ENCODE measurements at places on chromosomes 16 and 17.

- DNase-seq, result no peak
Observed at GRCh38 chr17:70655176-70655958, 486.0 kb downstream of the KCNJ2 start.

- no peak for DNase-seq
Observed at GRCh38 chr17:17116406-17116805, 74.1 kb downstream of the MPRIP start.

GRCh38 chr17:72363089-72363610 is 242.3 kb downstream of the SOX9 start:
- DNase-seq, result no peak

DNA sequence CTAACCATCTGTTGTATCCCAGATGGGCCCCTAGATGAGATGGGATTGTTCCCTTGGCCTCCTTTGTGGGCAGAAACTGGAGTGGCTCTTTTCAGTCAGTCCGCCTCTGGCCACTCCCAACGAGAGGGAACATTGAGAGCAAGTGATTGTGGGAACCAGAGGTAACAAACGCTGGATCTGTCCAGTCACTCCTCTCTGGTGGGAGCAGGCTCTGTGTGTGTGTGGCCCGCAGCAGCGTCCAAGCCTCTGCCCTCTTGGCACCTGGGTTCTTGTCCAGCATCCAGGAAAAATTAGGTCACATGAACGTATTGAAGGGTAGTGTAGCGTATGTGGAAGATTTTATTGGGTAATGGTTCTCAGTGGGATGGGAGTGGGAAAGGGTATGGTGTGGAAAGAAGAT is 101.9 kb upstream of the COX10 start:
- DNase-seq, result no peak

- no peak for DNase-seq
Observed at GRCh38 chr17:62627904-62628633, 599 bp downstream of the MRC2 start.

DNA sequence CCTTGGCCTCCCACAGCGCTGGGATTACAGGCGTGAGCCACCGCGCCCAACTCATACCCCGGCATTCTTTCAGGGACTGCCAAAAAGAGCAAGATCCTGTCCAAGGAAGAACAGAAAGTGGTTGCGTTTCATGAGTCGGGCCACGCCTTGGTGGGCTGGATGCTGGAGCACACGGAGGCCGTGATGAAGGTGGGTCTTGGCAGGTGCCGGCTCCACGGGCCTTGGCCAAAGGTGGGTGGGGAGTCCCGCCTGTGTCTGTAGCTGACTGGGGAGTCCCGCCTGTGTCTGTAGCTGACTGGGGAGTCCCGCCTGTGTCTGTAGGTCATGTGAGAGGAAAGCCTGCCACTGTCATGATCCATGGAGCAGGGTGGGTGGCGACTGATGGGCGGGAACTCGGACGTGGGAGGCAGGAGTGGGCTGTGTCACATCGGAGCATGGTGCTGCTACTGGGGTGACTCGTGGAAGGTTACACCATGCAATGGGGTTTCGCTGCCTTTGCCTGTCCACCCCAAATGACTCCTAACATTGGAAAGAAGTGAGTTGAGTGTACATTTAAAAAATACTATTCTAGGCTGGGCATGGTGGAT is 10.0 kb upstream of the RPL13 start:
- no peak for DNase-seq

- DNase-seq, result no peak
Observed at GRCh38 chr17:58565389-58566311, 51.2 kb upstream of the MTMR4 start.

DNA sequence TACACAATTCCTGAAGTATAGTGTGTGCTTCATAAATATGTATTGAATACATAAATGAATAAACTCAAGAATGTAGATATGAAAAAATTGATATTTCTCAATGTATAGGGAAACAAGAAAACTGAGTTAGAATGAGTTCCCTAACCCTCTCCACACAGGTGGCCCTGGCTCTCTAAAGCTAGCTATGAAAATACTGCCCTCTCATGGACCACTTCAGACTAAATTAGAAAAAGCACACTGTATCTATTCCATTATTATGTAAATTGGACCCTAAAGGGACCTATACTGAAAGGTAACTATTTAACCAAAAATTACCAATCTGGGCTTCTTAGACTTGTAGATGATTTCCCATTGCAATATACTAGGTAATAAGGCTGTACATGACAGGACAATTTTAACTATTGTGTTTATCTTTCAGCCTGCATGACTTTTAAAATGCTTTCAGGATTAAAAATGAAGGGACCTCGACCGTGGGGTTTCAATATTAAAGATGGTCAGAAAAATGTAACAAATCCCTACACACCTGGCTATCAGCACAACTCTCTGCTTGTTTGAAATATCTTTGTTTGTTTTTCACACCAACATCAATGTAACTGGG is 672.5 kb upstream of the KIF2B start:
- no peak for DNase-seq

DNA sequence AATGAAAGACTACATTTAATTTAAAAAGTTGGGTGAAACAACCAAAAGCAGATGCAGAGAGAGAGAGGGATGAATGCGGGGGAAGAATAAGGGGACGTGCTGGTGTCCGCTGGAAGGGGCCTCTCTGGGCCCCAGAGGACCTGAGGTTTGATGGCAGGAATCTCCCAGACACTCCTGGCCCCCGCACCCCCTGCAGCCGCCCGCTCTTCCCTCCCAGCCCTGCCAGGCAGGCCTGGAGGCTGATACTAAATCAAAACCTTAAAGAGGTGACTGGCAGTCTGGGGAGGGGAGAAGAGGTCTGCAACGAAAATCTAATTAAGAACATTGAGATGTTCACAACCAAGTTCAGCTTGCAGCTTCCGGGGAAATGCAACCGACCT is 2.4 kb downstream of the FOXL1 start:
- no peak for DNase-seq

- DNase-seq, result peak; percentile 50
Observed at GRCh38 chr17:77437017-77437416, 296.2 kb downstream of the SEC14L1 start.

DNA sequence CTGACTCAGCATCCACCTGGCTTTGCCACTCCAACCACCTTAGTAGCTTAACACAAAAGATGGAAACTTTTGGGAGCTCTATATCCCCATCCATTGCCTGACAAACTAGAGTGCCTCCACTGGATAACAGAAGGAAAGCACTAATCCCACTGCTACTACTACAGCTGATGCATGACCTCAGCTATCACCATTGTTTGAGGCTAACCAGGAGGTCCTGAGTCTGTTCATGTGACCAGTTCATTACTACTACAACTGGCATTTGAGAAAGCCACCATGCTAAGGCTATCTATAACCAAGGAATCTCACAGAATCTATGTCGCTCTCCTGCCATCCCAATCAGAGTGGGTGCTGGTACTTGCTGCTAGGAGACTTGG is 604.3 kb upstream of the CA10 start:
- no peak for DNase-seq

GRCh38 chr16:9047689-9048301 is 43.6 kb upstream of the HAPSTR1 start:
- DNase-seq, result peak; percentile 48

DNA sequence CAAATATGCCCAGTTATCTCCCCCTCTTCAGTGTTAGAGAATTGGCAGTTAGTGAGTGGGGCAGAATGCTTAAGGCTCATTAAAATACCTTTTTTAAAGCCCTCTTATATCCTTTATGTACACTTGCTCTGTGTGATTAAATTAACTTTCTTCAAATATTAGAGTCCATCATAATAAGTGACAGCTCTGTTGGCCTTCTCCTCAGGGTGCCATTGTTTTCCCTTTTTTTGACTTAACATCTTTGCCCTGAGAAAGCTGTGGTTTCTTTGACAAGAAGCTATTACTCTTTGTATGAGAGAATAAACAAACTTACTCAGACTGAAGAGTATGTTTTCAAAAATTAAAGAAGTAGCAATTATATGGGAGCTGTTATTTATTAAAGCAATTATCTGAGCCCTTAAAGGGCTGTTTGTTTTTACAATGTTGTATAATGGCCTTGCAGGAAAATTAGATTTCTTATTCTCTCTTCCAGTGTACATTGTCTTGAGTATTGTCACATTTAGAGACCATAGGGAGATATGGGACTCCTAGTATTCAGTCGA is 13.4 kb downstream of the RBBP6 start:
- no peak for DNase-seq

GRCh38 chr16:844638-845350 is 44.3 kb upstream of the GNG13 start:
- DNase-seq, result no peak

- no peak for DNase-seq
Observed at GRCh38 chr17:61384692-61385576, 14.7 kb upstream of the TBX2 start.

DNA sequence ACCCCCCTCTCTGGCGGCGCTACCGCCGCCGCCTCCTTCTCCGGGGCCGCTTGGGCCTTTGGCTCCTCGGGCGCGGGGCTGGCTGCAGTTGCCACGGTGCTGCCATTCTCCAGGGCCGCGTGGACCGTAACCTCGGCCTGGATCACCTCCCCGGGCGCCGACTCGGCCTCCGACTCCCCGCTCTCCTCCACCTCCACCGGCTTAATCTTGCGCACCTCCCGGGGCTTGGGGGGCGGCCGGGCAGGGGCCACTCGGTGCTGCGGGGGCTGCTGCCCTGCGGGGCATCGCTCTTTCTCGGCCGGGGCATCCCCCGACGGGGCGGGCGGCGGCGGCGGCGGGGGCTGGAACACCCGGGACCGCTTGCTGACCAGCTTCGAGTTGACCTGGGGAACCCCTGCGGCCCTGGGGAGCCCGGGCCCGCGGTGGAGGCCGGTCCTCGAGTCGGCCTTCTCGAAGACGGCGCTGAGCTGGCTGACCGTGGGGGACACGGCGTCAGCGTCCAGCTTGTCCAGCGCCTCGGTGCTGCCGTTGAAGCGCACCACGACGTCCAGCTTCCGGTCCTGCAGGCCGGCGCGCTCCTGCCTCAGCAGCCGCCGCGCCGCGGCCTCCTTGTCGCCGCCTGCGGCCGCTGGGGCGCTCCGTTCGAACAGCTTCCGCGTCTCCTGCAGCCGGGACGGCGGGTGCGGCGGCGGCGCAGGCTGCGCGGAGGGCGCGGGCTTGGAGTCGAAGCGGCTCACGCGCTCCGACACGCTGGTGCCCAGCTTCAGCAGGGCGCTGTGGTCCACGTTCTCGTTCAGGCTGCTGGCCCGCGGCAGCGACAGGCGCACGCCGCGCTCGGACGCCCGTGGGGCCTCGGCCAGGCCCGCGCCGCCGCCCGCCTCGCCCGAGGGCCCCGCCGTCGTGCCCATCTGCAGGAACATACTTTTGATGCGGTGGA is 792 bp downstream of the PPP1R9B start:
- peak; percentile 40 for DNase-seq

- DNase-seq, result peak; percentile 84
Observed at GRCh38 chr17:1724351-1724868, at the start of gene WDR81. WDR81 (plus strand) TSS chr17:1724704; CDS start chr17:1724960, 256 bp downstream.

DNA sequence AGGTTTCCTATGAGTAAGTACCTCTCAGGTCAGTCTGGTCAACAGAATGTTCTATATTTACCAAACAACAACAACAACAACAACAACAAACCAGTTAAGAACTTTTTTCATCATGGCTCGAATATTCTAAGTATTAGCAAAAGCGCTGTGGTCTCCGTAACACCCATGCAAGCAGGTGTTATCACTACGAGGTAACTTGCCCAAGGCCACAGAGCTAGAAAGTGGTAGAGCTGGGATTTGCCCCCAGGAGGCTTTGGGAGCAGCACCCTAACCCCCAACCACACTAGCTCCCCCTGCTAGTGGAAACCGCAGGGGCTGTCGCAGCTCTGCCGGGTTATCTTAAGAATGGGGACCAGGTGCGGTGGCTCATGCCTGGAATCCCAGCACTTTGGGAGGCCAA is 23.9 kb upstream of the C16orf74 start:
- no peak for DNase-seq

Data from CD4-positive, alpha-beta T cell treated with Interferon gamma for 1 hour (primary cell).